ENCODE measurements at places on chromosomes 5 and 9. TPM values are rescaled to one million over a fixed set of nuclear protein-coding genes. Genes with fewer than 3 reads are reported as not detected.

GRCh38 chr5:151048526-151048925, 28.1 kb downstream of the GPX3 start:
- no peak for DNase-seq
- H3K27me3 ChIP-seq, result no peaks in the 10 kb centered on the region
- H3K27ac ChIP-seq, result no peak overlapping the region
- H3K4me1 ChIP-seq, result peaks cover 8% of the 10 kb centered on the region
- H3K4me3 ChIP-seq, result no peak overlapping the region
- H3K36me3 ChIP-seq, result peaks cover 91% of the 10 kb centered on the region

DNA sequence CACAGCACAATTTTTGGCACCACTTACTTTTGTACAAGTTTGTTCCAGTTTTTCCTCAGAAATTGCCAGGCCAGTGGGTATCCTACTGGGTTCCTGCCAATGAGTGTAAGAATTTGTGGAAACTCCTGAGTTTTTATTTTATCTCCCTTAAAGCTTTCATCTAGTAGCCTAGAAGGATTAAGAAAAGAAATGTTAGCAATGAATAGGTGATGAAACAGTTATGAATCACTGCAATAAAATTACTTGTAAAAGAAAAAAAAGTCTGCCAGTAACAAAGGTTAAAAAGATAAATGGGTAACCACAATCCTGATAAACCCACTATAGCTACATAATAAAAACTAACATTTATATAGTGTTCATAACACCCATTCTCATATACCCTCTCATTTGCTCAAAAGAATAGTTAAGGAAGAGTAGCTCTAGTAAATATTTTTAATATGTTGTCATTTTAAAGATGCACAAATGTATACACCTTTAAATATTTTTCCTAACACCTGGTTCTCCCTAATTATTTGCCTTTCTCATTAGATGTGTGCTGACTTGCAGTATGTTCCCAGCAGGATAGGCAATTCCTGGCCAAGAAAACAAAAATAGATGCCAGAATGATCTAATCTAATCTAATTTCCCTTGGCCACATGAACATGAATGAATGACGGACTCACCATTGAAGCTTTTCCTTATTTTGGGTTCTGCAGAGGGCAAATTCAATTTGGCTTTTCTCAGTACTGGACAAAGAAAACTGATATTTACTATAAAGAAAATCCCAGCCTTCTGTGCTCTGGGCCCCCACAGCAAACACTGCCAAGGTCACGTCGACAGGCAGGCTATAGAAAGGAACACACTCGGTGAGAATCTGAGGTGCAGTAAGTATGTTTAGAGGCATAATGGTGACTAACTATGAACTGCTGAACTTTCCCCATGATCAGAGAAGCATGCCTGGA, 26.4 kb downstream of the ERAP1 start:
- peaks cover 94% of the 10 kb centered on the region for H3K36me3 ChIP-seq
- H3K27me3 ChIP-seq, result no peaks in the 10 kb centered on the region
- no peaks in the 10 kb centered on the region for H3K4me1 ChIP-seq
- H3K4me3 ChIP-seq, result no peak overlapping the region

The CDH9 gene
- total RNA-seq, result not detected

DNA sequence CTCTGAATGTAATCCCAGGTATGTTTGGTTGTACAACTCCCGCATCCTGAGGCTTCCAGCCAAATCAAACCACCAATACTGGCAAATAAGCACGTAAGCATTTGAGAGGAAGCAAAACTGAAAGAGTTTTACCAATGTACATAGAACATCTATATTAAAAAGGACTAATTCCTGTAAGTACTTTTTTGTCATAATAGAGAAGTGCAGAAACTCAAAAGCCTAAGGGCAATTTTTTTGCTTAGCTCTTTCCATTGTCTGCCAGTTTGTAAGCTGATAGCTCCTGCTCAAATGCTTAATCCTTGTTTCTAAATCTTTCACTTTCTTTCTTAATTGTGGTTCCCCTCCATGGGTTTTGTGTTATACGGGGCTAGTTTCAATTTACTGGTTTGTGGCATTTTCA, 1151.8 kb downstream of the CDH12 start:
- no peaks in the 10 kb centered on the region for H3K27me3 ChIP-seq
- no peaks in the 10 kb centered on the region for H3K4me1 ChIP-seq
- H3K27ac ChIP-seq, result no peak overlapping the region
- no peak overlapping the region for H3K4me3 ChIP-seq

DNA sequence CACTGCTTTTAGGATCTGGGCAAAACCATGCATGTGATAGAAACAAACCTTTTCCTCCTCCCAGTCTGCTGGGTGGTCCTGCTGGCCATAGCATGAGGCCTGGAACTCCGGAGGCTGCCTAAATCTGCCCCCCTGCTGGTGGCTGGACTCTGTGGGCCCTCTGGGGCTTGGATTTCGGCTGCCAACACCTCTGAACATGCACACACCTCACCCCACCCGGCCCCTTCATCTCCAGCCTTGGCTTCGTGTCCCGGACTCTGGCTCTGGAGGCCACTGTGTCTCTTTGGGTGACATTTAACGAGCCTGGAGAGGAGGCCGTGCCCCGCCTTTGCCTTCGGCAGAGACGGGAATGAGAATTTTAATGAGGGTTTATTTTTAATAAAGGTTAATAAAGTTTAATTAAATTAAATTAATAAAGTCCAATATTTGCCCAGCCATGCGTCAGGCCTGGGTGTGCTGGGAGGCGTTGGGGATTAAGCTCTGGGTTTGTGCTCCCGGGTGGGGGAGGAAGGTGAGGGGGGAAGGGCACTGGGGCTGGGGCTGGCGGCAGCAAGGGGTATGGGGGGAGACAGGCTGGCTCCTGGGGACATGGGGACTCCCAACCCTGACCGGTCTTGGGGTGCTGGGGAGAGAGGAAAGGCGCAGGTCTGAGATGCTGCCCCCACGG, 251.8 kb downstream of the PBX3 start:
- no peak overlapping the region for H3K27ac ChIP-seq
- no peaks in the 10 kb centered on the region for H3K36me3 ChIP-seq
- no peaks in the 10 kb centered on the region for H3K4me1 ChIP-seq
- no peak overlapping the region for H3K4me3 ChIP-seq
- H3K27me3 ChIP-seq, result no peaks in the 10 kb centered on the region

DNA sequence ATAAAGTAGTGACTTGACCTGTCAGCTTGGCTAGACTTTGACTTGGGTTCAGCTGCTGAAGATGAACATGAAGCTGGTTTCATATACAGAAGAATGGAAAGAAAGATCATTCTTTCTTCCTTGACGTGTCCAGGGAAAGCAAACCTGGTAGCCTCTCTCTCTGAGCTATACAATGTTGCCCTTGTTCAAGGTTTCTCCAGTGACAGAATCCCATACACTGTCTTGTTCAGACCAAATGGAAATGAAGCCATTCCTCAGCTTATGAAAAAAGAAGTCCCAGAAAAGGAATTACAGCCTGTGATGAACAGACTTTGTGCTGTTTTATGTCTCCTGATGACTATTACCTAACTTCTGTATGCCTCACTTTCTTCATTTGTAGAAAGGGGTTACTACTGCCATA, 349.8 kb upstream of the KLF4 start:
- no peak overlapping the region for H3K27ac ChIP-seq
- no peaks in the 10 kb centered on the region for H3K36me3 ChIP-seq
- H3K4me3 ChIP-seq, result no peak overlapping the region
- H3K4me1 ChIP-seq, result no peaks in the 10 kb centered on the region

GRCh38 chr9:8168916-8169438, 369.4 kb upstream of the DMAC1 start:
- DNase-seq, result no peak
- no peak overlapping the region for H3K27ac ChIP-seq
- H3K36me3 ChIP-seq, result no peaks in the 10 kb centered on the region
- H3K27me3 ChIP-seq, result no peaks in the 10 kb centered on the region
- H3K4me3 ChIP-seq, result no peak overlapping the region
- no peaks in the 10 kb centered on the region for H3K4me1 ChIP-seq

- H3K4me1 ChIP-seq, result peaks cover 81% of the 10 kb centered on the region
- peaks cover 13% of the 10 kb centered on the region for H3K36me3 ChIP-seq
- H3K27me3 ChIP-seq, result no peaks in the 10 kb centered on the region
- H3K27ac ChIP-seq, result peak overlapping the region; percentile 20
- DNase-seq, result no peak
These were observed 7.7 kb downstream of the NR3C1 start for GRCh38 chr5:143395638-143396352.

DNA sequence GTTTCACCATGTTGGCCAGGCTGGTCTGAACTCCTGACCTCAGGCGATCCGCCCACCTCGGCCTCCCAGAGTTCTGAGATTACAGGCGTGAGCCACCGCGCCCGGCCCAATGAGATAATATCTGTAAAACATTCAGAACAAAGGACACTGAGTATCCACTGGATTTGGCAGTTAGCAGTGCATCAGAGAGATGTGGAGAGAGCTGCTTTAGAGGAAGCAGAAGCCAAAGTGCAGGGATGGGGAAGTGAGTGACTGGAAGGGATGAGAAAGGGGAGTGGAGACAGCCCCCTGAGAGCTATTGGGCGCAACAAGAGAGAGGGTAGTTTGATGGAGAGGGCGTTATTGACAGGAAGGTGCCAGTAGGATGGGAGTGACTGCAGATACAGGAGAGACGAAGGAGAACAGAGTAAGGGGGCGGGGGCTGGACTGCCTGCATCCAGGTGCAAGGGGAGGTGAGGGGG, 157.5 kb upstream of the SHB start:
- peak; percentile 52 for DNase-seq
- no peak overlapping the region for H3K4me3 ChIP-seq
- no peaks in the 10 kb centered on the region for H3K27me3 ChIP-seq

DNA sequence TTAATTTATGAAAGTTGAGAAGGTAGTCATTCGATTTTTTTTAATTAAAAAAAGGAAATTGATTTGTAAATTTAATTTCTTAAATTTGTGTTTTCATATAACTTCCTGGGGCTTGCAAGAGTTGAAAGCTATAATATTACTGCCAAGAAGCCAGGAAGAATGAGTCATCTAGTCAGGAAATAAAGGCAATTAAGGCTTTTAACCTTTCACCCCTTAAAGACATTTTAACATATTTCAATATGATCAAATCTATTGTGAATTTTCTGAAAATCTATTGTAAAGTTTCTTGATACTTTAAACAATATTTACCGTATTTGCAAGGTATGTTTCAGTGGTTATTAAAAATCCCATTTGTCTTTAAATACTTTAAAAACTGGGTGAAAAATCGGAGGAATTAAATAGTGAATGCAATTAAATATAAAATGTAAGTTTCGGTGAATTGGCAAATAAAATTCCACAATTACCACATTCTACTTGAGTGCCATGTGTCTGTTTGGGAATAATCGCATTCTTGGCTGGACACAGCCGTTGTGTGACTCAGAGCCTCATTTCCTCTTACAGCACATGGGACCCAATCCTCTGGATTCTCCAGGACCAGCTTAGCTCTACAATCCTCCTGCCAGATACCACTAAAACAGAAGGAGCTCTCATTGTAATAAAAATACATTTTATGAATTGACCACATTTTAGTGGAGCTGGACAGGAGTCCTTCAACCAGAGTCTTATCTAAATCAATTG, 310.7 kb downstream of the HCN1 start:
- H3K4me1 ChIP-seq, result no peaks in the 10 kb centered on the region
- no peaks in the 10 kb centered on the region for H3K36me3 ChIP-seq
- H3K27me3 ChIP-seq, result no peaks in the 10 kb centered on the region
- no peak overlapping the region for H3K4me3 ChIP-seq
- no peak overlapping the region for H3K27ac ChIP-seq
- DNase-seq, result no peak

- DNase-seq, result no peak
- H3K4me1 ChIP-seq, result peaks cover 6% of the 10 kb centered on the region
- H3K4me3 ChIP-seq, result no peak overlapping the region
These were observed 30.6 kb upstream of the IL6ST start for GRCh38 chr5:56025151-56025885.

DNA sequence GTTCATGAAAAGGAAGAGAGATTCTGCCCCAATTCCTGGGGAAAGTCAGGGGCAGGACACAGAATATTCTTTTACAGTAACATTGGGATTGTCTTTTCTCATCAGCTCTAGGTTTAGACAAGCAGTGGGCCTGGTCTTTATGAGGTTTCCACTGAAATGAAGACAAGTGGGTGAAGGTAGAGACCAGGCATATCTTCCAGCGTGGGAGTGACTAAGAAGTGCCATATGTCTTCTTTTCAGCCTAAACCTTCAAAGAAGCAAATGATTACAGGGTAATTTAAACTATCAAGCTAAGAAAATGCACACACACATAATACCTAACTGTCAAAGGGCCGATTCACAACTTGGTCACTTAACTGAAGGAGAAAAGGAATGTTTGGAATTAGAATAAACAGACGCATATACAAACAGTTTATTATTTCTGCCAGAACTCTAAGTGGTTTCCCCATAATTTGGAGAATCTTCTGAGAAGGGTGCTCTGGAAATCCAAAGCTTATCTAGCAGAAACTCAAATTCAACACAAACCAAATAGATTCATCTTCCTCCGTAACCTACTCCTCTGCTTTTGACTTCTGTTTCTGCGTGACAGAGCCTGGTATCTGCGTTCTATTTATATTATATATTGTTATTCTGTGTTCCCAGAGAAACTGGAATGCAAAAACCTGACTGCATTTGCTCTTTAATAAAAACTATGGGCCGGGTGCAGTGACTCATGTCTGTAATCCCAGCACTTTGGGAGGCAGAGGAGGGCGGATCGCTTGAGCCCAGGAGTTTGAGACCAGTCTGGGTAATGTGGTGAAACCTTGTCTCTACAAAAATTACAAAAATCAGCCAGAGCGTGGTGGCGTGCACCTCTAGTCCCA, 22.0 kb upstream of the TEK start:
- H3K27me3 ChIP-seq, result no peaks in the 10 kb centered on the region
- no peak overlapping the region for H3K27ac ChIP-seq

The IQGAP2 gene
- 31.0 TPM for total RNA-seq

The PCAT7 gene
- 0.35 TPM for total RNA-seq

The LCP2 gene
- total RNA-seq, result 83.1 TPM
